Fibroblast of skin of right biceps (primary cell): ENCODE measurements at places on chromosomes 1 and 21.

GRCh38 chr1:117171900-117172511 lies 38.7 kb downstream of the VTCN1 start:
- no peak for DNase-seq

- DNase-seq: peak; percentile 41
Observed at GRCh38 chr1:71521655-71522264, 440.9 kb upstream of the ZRANB2 start.

DNA sequence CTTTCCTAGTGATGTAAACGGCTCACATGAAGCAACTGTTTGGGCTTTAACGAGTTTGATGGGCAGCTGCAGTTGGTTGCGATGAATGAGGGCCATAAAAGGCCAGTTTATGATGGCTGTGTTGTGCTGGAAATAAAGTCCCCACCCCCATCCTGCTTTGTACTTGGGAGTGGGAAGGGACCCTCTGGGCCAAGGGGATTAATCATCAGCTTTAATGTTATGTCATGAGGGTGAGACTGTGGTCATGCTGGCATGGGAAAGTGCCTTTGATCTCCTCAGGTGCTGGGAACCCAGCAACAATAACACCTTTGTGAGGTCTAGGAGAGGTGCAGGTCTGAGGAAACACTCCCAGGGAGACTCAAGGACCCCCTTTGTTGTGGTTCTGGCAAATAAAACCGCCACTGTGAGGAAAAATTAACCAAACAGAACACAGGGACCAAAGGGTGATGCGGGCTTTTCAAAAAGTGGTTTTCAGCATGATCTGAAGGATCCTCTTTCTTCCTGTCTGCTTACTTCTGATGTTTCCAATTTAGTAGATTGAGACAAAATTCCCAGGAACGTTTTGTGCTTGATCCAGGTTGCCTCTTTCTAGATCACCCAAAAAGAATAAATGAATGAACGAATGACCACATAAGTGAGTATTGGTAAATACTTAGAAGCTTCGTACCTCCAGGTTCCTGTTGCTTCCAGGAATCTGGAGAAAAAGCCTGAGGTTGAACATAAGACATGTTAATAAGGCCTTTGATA lies 257.8 kb upstream of the HOOK1 start:
- no peak for DNase-seq

GRCh38 chr1:233432916-233433315 lies 105.4 kb downstream of the MAP3K21 start:
- DNase-seq: peak; percentile 8

GRCh38 chr1:179870870-179871269 lies 6.7 kb downstream of the TOR1AIP2 start:
- DNase-seq: no peak

DNA sequence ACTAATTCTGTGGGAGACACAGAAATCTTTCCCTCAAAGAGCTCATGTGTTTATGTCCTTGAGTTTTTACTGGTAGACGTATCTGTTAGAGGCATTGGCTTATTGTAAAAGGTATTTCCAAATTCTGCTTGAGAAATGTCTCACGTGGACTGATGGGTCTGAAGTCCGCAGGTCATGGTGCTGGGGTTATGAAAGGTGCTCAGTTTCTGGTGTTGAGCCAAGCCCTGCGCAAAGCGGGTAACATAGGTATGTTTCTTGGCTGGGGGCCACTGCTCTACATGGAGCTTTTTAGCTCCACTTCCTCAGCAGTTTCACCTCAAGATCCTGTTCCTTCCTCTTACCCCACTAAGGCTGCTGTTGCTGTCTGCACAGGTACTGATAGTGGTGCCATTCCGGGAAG lies 10.8 kb downstream of the UTP25 start:
- no peak for DNase-seq

- no peak for DNase-seq
Observed at GRCh38 chr1:198624648-198624980, 14.2 kb upstream of the PTPRC start.
